Stimulated activated CD4-positive, alpha-beta T cell treated with anti-CD3 and anti-CD28 coated beads, Interleukin-12 subunit alpha, Interleukin-12 subunit beta, amount 100 ng/mL, for 48 hours (primary cell): ENCODE measurements at places on chromosomes 11 and 22.

GRCh38 chr11:43555816-43556611, 124.5 kb upstream of the HSD17B12 start:
- DNase-seq, result no peak

- no peak for DNase-seq
Observed at GRCh38 chr11:74746868-74747267, 1.8 kb upstream of the RNF169 start.

- DNase-seq, result no peak
Observed at GRCh38 chr22:26893173-26894110, 236.1 kb downstream of the MIAT start.

DNA sequence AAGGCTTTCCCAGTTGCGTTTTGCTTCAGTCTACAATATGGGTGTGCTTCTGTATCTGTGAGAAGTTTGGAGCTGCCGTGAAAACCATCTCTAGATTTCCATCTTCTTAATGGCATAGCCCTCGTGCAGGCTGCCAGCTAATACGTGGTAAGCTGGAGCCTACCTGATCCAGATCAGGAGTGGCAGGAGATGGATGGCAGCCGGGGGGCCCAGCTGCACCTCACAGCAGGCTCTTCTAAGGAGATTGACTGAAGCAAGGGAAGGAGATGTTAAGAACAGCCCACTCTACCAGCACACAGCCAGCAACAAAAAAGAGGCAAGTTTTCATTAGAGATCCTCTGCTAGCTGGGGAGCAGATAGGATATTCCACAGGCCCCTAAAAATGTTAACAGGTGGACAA, 115.5 kb downstream of the MSANTD4 start:
- no peak for DNase-seq

DNA sequence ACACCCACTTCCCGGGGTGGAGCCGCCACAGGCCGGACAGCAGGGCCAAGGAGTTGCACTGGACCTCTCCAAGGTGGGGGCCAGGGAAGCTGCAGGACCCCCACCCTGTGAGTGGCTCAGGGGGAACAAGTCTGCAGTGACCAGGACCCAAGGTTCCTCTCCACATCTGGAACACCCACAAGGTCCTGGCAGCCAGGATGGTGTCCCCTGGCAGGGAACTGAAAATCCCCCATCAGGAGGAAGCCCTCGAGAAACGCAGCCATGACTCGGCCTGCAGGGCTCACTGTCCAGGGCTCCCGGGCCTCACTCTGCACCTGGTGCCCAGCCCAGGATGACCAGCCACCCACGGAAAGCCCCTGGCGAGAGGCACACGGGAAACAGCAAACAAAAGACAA, 11.5 kb downstream of the RNH1 start:
- DNase-seq, result no peak
